ENCODE measurements at places on chromosomes 11 and 22. TPM values are rescaled to one million over a fixed set of nuclear protein-coding genes. Genes with fewer than 3 reads are reported as not detected.

Gene MS4A6A
- not detected for total RNA-seq

Gene APOA5
- not detected for total RNA-seq

Gene MUC15
- not detected for total RNA-seq

Gene GAL3ST1
- not detected for total RNA-seq

Gene SMIM35
- not detected for total RNA-seq

Gene ALKBH3
- total RNA-seq: 36.7 TPM

Gene GGTLC3
- not detected for total RNA-seq

Gene SHANK3
- 0.43 TPM for total RNA-seq

Gene ZNF74
- total RNA-seq: 12.0 TPM

Gene KIRREL3
- 0.60 TPM for total RNA-seq

Gene ANGPTL5
- total RNA-seq: 0.63 TPM

Gene TNKS1BP1
- 81.8 TPM for total RNA-seq

Gene FAM111A
- 19.9 TPM for total RNA-seq

Gene CDON
- 31.2 TPM for total RNA-seq

Gene PGR
- under 0.01 TPM for total RNA-seq

Gene HIRA
- total RNA-seq: 16.6 TPM

Gene OR8A1
- not detected for total RNA-seq
